ENCODE measurements at places on chromosomes 7 and 10.

- DNase-seq = no peak
Measured at GRCh38 chr10:73732931-73733623, 11.1 kb upstream of the SEC24C start.

- DNase-seq = no peak
Measured at GRCh38 chr10:8811201-8811600, 756.7 kb downstream of the GATA3 start.

- DNase-seq = no peak
Measured at GRCh38 chr10:101011517-101012423, 12.2 kb downstream of the LZTS2 start.

DNA sequence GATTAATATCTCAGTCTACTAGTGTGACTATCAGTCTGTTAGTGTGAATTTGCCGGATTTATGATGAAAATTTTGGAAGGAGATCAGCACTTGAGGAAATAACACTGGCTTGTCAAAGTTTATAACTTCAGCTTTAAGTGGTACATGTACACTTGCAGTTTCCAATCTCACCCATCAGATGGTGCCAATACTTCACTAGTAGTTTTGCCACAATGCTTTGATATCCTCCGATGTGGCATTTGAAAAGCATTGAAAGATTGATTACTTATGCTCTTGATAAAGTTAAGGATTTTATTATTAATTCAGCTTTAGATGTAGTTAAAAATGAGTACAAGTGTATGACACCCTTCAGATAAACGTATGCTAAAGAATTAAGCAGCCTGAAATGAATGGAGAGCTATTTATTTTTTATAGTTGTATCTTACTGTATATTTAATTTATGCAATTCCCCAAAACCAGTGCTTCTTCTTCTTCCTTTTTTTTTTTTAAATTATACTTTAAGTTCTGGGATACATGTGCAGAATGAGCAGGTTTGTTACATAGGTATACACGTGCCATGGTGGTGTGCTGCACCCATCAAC, 98.2 kb downstream of the ANLN start:
- peak; percentile 73 for DNase-seq

GRCh38 chr7:4720225-4720624, 38.1 kb downstream of the FOXK1 start:
- DNase-seq = no peak

- no peak for DNase-seq
Measured at GRCh38 chr7:4959306-4959705, 319 bp upstream of the MMD2 start.

- peak; percentile 95 for DNase-seq
Measured at GRCh38 chr10:124688889-124689670, 55.1 kb downstream of the FAM53B start.

DNA sequence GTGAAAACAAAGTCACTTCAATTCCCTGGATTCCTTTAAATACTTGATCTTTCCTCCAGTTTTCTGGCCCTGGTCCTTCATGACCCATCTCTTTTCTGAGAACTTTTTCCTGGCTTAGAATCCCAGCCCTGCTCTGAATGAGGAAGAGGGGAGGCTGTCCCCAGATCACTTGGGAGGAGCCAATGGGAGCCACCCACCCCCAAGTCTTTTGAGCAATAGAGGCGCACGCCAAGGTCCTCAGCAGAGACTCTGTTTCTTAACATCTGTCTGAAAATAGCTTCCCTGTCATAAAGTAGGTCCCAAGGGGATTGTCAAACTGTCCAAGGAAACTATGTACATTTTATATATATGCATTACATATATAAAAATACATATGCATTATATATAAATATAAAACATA, 126.8 kb downstream of the ADRA2A start:
- DNase-seq = no peak

GRCh38 chr10:82609845-82610244, 734.9 kb downstream of the NRG3 start:
- DNase-seq = no peak

DNA sequence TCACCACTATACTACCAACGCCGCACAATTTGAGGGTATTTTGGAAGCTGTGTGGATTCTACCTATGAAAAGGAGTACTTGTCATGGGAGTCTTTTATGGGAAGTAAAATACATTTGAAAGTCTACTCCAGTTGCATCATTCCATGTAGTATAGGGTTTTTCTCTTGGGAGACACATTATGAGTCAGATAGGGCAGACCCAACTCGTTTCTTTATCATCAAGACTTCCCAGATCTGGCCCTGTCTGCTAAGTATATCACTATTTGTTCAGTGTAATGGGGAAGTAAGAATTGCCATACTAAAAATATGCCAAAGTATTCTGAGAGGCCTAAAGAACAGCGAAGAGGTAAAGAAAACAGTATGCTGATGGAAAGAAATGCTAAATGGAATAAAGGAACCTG, 144.2 kb downstream of the SPAG6 start:
- no peak for DNase-seq

- DNase-seq = peak; percentile 62
Measured at GRCh38 chr10:96719850-96720421, 378 bp downstream of the PIK3AP1 start.

- no peak for DNase-seq
Measured at GRCh38 chr10:34241226-34242000, 573.7 kb downstream of the PARD3 start.

DNA sequence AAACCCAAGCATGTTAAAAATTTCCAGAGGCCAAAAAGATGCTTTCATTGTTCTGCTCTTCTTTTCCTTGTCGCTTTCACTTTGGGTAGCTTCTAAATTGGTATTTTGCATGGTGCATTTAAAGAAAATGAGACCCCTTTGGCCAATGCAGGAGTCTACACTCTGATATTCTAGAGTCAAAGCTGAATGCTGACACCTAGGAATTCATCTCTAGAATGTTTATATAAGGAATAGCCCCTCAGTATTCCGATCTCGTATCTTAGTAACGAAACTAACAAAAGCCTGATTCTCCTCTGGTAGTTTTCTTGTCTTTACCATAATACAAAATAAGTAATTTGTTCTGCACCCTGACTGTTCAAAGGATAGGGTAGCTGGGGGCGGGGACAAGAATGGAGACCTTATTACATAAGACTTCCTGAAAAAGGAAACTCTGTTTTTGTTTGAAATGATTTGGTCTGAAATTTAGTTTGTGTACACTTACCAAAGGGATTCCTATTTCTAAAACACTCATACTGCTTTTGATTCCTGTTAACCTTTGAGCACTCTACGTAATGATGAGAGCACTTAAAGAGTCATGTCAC, 17.1 kb downstream of the IKZF1 start:
- no peak for DNase-seq

DNA sequence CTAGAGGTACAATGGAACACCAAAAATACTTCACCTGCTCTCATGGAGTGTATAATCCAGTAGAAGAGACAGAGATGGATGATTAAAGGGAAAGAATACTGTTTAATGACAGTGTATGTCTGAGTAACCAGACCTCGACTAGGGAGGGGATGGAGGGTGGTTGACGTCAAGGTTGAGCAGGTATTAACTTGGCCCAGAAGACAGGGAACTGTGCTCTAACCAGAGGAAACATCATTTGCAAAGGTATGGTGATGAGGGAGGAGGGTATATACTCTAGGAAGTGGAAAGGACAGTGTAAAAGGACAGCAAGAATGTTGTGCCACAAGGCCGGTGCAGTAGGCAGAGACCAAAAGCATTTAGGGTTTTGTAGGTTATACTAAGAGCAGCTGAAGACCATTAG, 2.9 kb downstream of the MIOS start:
- no peak for DNase-seq

DNA sequence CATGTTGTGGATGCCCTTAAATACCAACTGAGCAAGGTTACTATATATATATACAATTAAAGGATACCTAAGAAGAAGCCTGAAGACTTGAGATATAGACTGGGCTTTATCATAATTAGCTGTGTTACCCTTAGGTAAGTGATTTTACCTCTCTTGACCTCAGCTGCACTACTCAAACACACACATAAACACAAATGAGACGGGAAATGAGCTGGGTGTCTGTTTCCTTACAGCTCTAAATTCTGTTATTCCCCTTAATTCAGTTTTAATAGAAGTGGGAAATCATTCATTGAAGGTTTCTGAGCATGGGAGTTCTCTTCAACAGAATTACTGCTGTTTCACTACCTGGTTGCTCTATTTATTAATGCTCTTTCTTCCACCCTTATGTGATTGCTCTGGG, 60.7 kb downstream of the GBF1 start:
- no peak for DNase-seq

DNA sequence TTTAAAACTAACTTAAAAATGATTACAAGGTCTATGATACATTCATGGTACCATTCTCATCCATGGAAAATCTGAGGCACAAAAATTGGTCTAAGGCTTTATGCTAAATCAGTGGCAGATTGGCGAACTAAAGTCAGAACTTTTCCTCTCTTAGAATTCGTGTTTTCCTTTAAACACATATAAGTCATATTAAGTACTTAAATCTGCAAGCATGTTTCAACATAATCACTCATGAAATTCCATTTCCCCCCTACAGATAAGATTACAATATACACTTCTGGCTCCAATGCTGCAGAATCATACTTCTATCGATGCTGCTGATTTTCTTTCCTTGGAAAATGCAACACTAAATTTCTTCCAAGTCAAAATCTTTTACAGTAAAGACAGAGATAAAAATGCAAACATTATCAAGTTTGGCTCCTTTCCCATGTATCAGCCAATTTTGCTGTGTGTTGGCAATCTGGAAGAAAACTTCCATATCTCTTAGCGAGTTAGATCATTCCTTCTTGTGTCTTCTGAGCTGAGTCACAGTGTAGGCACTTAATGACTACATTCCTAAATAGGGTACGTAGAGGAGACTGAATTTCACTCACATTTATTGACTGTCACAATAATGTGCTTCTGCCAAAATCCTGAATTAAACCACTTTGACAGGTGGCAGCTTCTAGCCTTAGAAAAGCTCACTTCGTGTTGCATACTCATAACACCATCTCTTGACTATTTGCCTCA, 76.4 kb upstream of the LRRC17 start:
- DNase-seq = no peak

- no peak for DNase-seq
Measured at GRCh38 chr10:21712975-21713374, 178.9 kb downstream of the MLLT10 start.

- no peak for DNase-seq
Measured at GRCh38 chr10:85741626-85742300, 624.8 kb downstream of the GRID1 start.

DNA sequence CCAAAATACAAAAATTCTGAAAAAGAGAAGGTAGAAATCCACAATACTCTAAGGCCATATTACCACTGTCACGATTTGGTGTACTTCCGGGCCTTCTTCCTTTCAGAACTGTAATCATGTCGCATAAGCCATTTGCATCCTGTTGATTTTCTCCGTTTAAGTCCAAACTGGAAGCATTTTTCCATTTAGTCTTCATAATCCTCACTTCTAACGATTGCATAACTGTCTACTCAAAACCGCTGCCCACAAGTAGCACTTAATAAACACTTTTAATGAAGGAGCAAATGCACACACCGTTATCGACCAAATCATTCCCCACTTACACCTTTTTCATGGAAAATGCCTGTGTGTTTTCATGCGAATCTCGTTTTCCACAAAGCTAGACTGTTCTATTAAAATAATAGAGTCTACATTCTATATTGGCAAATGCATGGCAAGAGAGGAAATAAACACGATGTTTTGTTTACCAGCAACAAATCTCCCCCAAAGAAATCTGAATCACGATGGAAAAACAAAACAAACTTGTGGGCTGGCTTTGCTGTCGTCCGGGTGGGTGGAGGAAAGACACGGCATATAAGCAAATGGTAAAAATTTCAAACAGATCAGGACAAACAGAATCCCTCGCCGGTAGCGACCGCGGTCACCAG, 1.0 kb downstream of the ATE1 start:
- peak; percentile 13 for DNase-seq

- DNase-seq = no peak
Measured at GRCh38 chr7:5607951-5608656, 173.4 kb downstream of the RNF216 start.

DNA sequence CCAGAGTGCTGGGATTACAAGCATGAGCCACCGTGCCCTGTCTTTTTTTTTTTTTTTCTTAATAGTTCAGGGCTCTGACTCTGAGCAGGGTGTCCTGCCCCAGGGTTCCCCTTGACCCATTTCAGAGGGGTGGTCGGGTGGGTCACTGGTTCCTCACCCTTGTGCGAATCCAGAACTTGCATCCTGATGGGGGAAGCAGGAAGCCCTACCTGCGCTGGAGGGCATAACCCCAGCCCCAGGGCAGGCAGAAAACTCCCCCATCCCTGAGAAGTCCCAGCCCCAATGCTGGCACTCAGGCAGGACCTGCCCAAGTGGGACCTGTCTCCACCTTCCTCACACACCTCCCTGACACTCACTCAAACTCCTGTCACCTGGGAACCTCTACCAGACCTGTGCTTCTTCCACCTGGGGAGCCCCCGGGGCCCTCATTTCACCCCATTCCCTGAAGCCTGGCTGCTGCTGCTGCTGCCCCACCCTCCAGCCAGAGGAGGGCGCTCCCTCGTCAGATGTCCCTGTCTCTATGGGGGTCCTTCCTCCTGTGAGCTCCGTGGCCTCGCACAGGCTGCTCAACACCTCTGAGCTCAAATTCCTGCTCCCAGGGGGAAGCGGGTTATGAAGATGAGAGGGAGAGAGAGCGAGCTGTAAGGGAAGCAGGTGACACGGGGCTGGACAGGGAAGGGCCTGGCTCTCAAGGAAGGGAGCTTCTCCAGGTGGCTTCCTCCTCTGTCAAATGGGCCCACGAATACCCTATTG, 15.1 kb upstream of the ZNF273 start:
- no peak for DNase-seq

DNA sequence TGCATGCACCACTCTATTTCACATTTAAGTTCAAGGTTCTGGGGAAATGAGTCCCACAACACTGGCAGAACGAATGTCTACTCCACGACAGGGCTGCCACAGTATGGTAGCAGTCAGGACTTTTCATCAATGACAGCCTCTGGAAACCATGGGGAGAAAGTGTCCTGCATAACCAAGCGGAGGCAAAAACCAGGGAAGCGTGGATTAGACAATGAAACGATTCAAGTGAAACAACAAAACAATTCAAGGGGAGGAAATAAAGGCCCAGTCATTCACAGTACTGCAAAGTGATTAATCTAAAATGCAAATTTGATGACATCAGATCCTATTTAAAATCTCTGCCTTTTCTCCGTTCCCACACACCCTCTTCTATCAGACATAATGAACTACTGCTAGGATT, 168.2 kb downstream of the DPY19L1 start:
- no peak for DNase-seq

GRCh38 chr7:1987591-1988532, 244.9 kb downstream of the MAD1L1 start:
- no peak for DNase-seq

DNA sequence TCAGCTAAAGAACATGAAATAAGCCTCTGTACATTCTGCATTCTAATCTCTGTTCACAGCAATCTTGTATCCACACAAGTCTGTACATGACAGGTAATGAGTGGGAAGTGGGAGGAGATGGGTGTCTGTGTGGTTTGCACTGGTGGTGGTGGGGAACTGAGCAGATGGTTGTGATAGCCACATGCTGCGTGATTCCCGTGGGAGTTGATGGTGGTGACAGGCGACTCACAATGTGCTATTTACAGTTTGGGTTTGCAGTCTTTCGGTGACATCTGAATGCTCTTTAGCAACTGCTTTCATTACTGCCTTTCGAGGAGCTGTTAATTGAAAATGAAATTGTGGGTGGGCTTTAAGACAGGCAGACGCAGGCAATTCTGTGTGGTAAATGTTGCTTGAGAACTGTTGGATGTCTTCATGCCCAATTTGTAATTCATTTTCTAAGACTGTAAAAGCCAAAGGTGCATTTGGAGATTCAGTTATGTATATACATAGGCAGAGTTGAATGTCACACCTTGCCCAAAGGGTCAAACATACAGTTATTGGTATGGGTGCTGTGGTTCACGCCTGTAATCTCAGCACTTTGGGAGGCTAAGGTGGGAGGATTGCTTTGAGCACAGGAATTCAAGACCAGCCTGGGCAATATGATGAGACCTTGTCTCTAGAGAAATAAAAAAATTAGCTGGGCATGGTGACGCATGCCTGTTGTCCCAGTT, 308.2 kb downstream of the AUTS2 start:
- DNase-seq = no peak
